ENCODE measurements at places on chromosomes 5 and 9. TPM values are rescaled to one million over a fixed set of nuclear protein-coding genes. Genes with fewer than 3 reads are reported as not detected.

SCGB3A2 gene
- polyA plus RNA-seq, result not detected

HAPLN1 gene
- 0.32 TPM for polyA plus RNA-seq

PCDHB7 gene
- polyA plus RNA-seq, result not detected

SLC6A19 gene
- polyA plus RNA-seq, result 0.80 TPM

ELOVL7 gene
- 8.9 TPM for polyA plus RNA-seq

SWI5 gene
- 27.3 TPM for polyA plus RNA-seq

Data from sigmoid colon (tissue), 7 donors.